ENCODE measurements at places on chromosomes 16 and 17.
A peak's percentile ranks its signal among the peaks of the same experiment; 100 is the strongest.

DNA sequence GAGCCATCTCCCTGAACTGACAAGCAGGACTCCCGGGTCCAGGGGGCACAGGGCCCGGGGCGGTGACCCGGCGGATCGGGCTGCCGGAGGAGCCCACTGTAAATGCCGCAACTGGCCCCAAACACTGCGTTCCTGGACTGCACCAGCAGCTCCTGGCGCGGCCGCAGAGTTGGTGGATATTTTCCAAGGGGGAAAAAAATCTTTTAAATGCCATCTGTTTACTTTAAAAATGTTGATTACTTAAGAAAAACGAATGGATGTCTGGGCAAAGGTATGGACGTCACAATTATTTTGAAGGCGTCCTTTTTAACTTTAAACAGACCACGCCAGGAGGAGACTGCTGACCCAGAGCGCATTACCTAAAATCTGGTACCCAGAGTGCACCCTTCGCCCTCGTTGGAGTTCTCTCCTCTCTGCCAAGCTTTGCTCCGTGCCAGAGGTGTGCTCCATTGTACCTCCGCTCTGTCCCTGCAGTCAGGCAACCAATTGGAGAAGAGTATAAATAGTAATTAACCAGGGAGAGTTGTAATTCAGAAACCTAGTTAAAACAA is 3.4 kb downstream of the HS3ST3B1 start:
- no peak for DNase-seq

GRCh38 chr17:55284944-55285339 is 20.2 kb downstream of the HLF start:
- DNase-seq = no peak

- DNase-seq = no peak
Measured at GRCh38 chr17:82658796-82659452, 10.7 kb upstream of the WDR45B start.

DNA sequence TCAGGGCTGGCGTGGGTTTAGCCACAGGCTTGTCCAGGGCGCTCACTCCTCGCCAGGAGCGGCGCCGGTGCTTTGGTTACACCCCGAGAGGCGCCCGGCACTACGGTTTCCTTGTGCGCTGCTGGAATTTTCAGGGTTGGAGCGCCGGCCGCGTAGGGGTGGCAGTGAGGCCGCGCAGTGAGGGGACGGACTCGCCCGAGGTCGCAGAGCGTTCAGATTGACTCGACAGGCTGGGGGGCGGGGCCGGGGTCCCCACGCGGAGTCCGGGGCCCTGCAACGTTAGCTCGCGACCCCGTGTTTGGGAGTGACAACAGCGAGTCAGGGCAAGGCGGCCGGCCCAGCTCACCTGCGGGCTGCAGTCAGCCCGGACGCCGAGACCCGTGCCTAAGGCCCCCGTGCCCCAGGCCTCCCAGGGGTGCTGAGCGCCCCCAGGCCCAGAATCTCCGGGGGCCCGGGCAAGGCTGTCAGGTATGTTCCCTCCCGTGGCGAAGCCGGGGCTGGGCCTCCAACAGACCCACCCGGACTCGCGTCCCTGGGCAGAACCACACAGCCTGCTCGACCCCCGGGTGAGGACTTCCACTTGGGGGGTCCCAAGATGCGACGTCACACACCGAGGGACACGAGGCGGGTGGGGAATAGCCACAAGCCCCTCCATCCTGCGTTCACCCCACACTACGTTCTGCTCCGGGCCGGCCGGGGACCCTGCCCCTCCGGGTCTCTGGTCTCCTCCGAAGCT is 1.3 kb upstream of the ACTG1 start:
- peak; percentile 65 for DNase-seq

- no peak for DNase-seq
Measured at GRCh38 chr16:23495671-23496070, 14.6 kb downstream of the GGA2 start.

GRCh38 chr17:80365983-80366382 is 49.0 kb upstream of the ENDOV start:
- no peak for DNase-seq

DNA sequence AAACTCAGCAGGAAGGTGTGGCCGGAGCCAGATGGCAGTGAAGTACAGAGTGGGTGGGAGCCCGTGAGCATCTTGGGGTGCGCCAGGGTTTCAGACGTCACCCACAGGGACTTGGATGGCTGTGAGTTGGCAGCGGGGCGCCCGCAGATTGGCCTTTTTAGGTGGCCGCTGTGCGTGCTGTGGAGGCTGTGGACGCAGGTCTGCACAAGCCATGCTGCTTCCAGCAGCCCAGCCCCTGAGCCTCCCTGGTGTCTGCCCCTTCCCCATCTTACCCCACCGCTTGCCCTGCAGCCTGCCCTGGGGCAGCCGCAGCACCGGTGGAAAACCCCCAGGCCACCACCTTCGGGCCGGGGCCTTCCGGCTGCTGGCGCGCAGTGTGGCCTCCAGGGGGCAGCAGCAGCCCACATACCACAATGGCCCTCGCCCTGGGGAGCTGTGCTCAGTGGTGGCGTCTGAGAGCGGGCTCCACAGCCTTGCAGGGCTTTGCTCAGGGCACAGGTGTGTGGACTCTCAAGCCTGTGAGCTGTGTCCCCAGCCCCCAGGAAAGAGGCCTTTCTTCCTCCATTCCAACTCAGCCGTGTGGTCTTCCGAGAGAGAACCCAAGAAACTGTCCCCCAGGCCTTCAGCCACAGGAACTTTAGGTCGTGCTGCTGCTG is 11.8 kb downstream of the ENDOV start:
- DNase-seq = peak; percentile 82

- DNase-seq = no peak
Measured at GRCh38 chr16:22734368-22734767, 79.6 kb upstream of the HS3ST2 start.

GRCh38 chr17:62910277-62910676 is 55.8 kb upstream of the TANC2 start:
- no peak for DNase-seq

DNA sequence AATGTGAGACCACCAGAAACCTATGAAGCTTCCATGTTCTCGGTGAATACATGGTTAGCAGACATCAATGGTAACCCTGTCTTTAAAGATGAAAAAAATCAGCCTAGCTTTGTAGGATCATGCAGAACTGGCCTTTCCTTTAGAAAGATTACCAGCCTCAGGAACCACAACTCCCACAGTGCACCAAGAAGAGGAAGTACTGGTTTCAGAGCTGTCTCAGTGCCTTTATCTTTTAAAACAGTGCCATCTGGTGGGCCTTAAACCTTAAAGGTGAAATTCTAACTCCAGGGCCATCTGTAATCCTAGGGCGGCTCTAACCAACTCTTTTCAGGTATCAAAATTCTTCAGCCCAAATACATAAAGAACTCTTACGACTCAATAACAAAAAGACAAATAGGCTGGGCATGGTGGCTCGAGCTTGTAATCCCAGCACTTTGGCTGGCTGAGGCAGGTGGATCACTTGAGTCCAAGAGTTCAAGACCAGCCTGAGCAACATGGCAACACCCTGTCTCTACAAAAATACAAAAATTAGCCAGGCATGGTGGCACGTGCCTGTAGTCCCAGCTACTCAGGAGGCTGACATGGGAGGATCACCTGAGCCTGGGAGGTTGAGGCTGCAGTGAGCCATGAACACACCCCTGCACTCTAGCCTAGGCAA is 5.4 kb downstream of the ATPAF2 start:
- peak; percentile 89 for DNase-seq

- DNase-seq = no peak
Measured at GRCh38 chr17:74840989-74841666, 18.6 kb downstream of the GRIN2C start.

DNA sequence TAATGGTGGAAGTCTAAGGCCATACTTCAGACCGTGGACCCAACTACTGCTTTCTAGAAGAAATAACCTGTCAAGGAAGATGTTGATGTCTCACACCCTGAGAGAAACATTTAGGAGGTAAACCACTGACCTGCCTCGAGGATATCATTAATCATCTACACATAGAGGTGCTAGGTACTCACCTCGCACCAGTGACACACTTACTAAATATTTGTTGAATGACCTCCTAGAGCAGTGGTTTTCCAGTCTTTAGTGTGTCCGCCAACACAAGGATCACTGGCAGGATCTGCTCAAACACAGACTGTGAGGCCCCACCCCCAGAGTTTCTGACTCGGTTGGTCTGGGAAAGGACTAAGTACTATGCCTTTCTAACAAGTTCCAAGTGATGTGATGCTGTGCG is 197.4 kb upstream of the CACNG5 start:
- DNase-seq = no peak

GRCh38 chr16:83929811-83930555 is 23.1 kb upstream of the OSGIN1 start:
- no peak for DNase-seq

DNA sequence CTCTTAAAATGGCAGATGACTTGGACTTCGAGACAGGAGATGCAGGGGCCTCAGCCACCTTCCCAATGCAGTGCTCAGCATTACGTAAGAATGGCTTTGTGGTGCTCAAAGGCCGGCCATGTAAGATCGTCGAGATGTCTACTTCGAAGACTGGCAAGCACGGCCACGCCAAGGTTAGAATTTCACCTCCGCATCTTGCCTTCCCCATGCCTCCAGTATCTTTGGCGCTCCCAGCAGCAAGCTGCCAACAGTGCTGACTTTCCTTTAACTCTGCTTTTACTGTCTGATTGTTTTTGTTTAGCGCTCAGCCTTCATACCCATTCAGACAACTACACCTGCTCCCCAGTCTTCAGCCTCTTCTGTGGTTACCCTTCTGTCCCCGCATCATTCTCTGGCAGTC is 2.2 kb downstream of the EIF5A start:
- no peak for DNase-seq

GRCh38 chr16:89511374-89511773 is 3.2 kb downstream of the SPG7 start:
- no peak for DNase-seq

GRCh38 chr16:47924950-47925349 is 230.8 kb downstream of the ABCC12 start:
- DNase-seq = no peak

- no peak for DNase-seq
Measured at GRCh38 chr16:57620335-57621231, 7.8 kb upstream of the ADGRG1 start.

DNA sequence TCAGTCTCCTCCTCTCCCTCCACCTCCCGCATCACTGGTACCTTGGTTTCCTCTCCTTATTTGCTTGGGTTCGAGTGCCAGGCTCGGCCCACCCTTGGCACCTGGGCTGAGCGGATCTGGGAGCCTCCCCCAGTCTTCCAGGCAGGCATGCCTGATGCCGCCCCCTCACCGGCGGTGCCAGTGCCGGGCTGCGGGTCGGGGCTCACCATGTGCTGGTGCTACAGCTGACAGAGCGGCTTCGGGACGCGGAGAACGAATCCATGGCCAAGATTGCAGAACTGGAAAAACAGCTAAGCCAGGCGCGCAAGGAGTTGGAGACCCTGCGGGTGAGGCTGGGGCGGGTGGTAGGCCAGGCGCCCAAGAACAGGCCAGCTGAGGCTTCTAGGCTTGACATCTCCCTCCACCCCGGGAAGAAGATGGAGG is 19.2 kb downstream of the FMNL1 start:
- DNase-seq = no peak

GRCh38 chr17:13989138-13989537 is 80.2 kb upstream of the COX10 start:
- no peak for DNase-seq

- no peak for DNase-seq
Measured at GRCh38 chr16:89709716-89710432, 8.4 kb upstream of the SPATA2L start.

- no peak for DNase-seq
Measured at GRCh38 chr16:83963277-83964119, 4.5 kb upstream of the NECAB2 start.

GRCh38 chr17:42817866-42818265 is 6.2 kb downstream of the BECN1 start:
- no peak for DNase-seq

DNA sequence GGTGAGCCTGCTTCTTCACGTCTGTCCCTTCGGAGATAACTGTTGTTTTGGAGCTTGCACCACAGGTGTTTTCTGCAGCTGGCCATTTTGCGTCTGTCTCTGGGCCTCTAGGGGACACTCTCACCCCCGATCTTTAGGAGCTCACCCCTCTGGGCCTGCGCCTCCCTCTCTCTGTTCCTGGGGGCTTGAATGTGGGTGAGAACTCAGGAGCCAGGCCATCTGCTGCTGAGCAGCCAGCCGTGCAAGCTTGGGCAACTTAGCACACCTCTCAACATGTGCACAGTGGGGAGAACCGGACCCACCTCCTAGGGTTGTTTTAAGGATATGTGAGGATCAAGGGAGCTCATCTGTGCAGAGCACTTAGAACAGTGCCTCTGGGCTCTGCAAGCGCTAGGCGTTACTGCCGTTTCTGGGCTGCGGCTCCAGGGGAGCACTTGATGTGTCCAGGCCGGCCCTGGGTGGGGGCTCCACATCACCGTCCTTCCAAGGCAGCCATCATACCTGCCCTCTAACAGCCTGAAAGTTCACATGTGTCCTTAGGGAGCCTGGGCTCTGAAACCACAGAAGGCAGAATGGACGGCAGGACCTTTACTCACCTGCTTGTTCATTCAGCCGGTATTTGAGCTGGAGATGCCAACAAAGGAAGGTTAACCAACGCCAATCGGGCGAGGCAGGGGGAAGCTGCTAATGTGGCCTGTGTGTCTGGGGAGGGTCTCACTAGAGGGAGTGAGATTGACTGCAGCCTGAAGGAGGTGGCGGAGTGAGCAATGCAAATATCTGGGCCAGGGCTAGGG is 66.3 kb downstream of the MRC2 start:
- DNase-seq = no peak

- DNase-seq = peak; percentile 83
Measured at GRCh38 chr17:36482611-36483504, 3.6 kb upstream of the ZNHIT3 start.

GRCh38 chr16:23172583-23172982 is 10.0 kb upstream of the SCNN1G start:
- DNase-seq = no peak

GRCh38 chr16:30748634-30749445 is 615 bp downstream of the PHKG2 start:
- DNase-seq = peak; percentile 65

GRCh38 chr16:73355981-73356380 is 308.1 kb upstream of the ZFHX3 start:
- no peak for DNase-seq

DNA sequence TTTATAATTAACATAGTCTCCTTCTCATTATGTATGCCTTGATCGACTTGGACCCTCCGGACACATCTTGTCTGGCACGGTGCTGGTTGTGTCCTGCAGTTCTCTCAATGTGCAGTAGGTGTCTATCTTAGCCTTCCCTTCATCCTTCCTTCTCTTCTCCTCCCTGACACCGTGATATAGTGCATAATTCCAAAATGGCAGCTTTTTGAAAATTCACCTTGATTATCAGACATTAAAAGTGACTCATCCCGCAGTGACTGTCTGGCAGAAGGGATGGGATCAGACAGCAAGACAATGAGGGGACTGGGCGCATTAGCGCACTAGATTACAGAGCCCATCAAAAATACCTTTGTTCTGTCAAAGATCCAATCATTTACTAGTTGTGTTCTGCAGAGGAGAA is 70.0 kb upstream of the PMFBP1 start:
- peak; percentile 49 for DNase-seq
